ENCODE measurements at places on chromosomes 5 and 9.

GRCh38 chr5:168114444-168115017 is 176.9 kb upstream of the WWC1 start:
- DNase-seq, result no peak

DNA sequence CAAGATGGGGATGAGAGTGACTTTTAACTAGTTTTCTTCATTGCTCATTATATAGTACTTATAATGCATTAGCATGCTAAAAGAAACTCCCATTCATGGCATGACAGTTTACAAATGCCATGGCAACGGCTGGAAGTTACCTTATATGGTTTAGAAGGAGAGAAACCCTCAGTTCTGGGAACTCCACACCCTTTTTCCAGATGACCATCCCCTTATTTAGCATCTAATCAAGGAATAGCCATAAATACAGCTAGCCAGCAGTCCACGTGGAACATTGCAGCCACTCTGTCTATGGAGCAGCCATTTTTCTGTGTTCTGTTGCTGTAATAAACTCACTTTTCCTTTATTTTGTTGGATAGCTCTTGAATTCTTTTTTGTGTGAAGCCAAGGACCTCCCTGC is 1137.8 kb downstream of the CDH18 start:
- no peak for DNase-seq

DNA sequence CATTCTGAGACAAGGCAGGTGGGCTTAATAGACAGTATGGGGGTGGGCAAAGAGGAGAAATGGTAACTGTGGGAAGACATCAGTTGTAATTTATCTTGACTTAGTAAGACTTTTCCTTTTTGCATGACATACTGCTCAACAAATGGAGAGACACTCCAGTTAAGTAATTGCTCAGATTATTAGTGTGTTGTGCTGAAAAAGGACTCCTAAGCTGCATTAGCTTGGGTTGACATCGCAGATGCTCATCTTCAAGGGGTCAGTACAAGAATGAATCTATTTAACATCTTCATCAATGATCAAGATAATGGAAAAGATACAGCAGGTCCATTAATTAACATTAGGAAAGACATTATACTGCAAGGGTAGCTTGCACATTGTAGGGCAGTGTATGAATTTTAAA is 181.1 kb upstream of the ELAVL2 start:
- DNase-seq, result peak; percentile 1

DNA sequence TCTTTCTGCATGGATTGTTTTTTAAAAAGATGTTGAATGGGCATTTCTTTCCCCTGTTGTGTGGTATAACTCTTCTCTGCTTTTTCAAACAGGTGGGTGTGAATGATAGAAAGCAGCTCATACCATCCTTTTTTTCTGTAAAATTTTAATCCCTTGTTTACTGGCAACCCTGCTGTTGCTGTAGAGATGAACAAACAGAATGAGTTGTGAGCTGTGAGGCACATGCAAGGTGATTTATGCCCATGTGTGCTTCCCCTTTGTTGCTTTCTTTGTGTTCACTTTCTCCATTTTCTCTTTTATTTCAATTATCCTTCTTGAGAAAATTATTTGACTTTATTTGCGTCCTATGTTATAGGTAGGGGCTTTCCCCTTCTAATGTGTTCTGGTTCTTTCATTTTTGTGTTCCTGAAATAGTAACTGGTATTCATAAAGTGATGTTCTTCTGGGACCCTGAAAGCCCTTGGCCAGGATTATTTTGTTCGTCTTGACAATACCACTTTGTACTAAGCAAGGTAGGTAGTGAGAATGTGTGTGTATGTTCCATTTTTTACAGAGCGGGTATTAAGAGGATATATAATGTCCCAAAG is 79.9 kb downstream of the AOPEP start:
- no peak for DNase-seq

DNA sequence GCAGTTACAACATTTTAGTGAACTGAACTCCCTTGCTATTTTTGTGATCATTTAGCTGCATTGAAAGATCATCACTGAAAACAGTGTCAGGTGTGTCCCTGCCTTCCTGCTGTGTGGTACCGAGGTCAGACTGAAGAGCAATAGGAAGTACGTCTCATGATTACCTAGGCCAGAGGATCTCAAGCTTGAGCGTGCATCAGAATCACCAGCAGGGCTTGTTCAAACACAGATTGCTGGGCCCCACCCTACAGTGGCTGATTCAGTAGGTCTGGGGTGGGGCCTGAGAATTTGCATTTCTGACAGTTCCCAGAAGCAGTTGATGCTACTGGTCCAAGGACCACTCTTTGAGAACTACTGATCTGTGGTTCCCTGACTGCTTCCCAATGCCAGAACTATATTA is 159.6 kb downstream of the ACTL7B start:
- no peak for DNase-seq

GRCh38 chr9:87766697-87767096 is 40.8 kb downstream of the CTSL start:
- DNase-seq, result no peak

- DNase-seq, result no peak
Measured at GRCh38 chr5:137114529-137114928, 384.6 kb downstream of the SPOCK1 start.

GRCh38 chr5:264338-264737 is 7.1 kb upstream of the PDCD6 start:
- DNase-seq, result no peak

GRCh38 chr9:93697352-93698139 is 121.2 kb downstream of the PHF2 start:
- DNase-seq, result no peak

- no peak for DNase-seq
Measured at GRCh38 chr5:61228691-61229280, 66.5 kb upstream of the SMIM15 start.

- DNase-seq, result no peak
Measured at GRCh38 chr5:14127587-14127986, 15.6 kb upstream of the TRIO start.

GRCh38 chr5:12659686-12660085 is 755.4 kb upstream of the CTNND2 start:
- DNase-seq, result no peak

Measured in left kidney (tissue), 8 donors.